Ammon's horn (tissue), 1 donor: ENCODE measurements at places on chromosomes 4 and X.

DNA sequence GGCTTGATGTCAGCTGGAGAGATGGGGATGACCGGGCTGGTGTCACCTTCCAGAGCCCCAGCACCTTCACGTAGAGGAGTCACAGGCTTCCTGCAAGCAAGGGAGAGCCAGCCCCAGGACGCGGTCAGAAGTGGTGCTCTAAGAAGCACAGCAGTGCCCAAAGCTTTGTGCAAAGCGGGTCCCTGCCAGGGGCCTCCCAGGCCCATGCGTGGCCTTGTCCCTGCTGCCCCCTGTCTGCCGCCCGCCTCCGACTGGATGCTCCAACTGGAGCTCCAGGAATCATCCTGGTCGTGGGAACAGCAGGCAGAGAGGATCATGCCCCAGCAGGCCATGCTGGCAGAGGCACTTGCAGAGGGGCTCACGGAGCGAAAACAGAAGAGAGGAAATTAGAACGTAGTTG lies 40.1 kb upstream of the LRPAP1 start:
- DNase-seq: no peak

- no peak for DNase-seq
Measured at GRCh38 chr4:7006411-7006810, 36.8 kb upstream of the TADA2B start.

GRCh38 chr4:61853041-61853440 lies 652.9 kb downstream of the ADGRL3 start:
- no peak for DNase-seq

DNA sequence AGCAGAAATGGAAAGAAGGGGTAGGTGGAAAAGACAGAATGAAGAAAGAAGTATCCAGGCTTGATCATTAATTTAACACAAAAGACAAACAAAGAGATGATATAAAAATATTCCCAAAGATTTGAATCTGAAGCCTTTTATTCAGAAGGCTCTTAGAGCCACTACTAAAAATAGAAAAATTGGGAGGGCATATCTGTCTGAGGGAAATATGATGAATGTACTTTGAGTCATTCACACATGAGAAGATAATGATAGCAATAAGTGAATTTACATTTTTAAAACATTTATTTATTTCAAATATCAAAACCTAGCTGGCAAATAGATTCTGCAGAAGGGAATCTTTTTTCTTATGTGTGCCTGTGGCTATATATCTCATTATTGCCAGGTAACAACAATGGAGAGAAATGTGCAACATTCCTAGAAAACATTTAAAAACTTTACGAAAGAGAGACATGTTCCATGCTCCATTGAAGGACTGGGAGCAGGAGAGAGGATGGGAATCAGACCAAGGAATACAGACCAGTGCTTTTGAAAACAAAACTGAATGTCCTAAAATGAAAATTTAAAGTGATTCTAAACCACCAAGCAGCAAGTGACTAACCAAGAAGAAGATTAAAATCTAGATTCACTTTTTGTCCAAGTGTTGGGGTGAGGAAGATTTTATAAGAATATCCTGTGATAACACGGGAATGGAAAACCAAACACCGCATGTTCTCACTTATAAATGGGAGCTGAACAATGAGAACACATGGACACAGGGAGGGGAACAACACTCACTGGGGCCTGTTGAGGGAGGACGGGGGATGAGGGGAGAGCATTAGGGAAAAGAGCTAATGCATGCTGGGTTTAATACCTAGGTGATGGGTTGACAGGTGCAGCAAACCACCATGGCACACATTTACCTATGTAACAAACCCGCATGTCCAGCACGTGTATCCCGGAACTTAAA lies 41.2 kb downstream of the ANXA5 start:
- DNase-seq: no peak

- DNase-seq: no peak
Measured at GRCh38 chrX:10242026-10242425, 85.3 kb downstream of the CLCN4 start.

GRCh38 chr4:8860892-8861575 lies 10.6 kb downstream of the HMX1 start:
- DNase-seq: no peak

DNA sequence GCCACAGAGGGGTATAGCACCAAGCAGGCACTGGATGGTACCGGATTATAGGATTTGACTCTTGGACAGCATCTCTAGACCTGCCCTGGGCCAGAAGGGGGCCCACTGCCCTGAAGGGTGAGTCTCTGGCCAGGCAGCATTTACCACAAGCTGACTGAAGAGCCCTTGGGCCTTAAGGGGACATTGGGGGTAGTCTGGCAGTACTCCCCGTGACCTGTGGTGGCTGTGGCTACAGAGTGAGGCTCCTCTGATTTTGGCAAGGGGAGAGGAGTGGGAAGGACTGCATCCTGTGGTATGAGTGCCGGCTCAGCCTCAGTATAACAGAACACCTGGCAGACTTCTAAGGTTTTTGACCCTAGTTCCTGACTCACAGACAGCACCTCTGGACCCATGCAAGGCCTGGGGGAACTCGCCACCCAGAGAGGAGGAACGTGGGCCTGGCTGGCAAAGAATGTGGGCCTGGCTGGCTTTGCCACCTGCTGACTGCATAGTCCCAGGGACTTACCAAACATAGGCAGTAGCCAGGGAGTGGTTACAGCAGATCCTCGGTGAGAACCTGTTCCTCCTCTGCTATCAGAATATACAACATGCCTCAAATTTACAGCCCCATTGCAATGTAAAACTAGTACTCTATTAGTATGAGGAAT lies 48.1 kb downstream of the ABCB7 start:
- no peak for DNase-seq

- no peak for DNase-seq
Measured at GRCh38 chr4:92047209-92047875, 256.4 kb upstream of the GRID2 start.

DNA sequence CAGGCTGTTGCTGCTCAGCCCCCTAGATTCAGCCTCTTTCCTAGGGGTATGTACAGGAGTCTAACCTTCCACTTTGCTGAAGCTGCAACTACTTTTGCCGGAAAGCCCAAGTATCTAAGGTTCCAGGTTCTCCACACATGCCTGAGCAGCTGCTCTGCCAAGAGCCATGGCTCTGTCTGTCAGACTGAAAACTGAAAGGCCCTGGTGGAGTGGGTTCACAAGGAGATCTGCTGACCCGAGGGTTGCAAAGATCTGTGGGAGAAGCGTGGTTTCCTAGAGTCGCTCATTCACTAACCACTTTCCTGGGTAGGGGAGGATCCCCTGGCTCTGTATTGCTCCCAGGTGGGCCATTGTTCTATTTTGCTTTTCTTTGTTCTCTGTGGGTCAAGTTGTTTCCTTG lies 6.0 kb upstream of the PNMA6F start:
- DNase-seq: no peak

DNA sequence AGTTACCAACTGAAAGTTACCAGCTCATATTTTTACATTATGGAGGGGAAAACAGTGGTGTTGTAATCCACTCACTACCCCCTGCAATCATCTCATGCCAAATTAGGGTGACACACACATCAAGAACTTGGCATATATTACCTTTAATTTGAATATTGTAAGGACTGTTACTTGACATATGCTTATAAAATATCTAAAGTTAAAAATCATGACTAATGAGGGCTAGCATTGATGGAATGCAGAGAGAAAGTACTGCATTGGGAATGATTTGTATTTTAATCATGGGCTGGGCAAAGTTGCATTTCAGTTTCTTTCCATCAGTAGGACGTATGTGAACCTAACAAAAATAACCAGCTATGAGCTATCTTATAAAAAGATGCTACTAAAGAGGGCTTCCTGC lies 517.5 kb upstream of the GRIA3 start:
- DNase-seq: no peak

DNA sequence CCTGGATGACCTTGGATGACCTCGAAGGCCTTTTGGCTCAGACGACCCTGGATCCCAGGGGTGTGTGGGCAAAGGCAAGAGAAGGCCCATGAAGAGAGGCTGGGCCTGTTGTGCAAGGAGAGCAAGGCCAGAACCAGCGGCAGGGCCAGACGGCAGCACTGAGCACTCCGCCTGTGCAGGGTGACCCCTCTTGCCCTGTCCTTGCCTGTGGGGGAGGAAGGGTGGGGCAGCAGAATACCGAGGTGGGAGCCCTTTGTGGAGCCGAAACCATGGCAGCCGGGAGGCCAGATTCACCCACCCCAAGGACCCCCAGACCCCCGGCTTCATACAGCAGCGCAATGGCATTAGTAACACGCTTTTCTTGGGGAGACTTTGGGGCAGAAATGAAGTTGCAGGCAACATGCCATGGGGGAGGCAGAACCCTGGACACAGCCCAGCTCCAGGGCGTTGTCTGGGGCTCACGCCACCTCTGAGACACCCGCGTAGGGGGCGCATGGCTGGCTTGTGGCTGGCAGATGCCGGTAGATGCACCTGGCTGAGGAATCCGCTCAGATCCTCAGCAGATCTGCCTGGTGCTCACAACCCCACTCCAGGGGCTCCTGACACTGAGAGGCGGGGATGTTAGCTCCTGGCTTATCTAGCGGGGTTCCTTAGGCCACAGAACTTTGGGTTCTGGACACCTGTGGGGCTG lies 114.5 kb downstream of the FAM53A start:
- no peak for DNase-seq

GRCh38 chr4:53050361-53050774 lies 188.3 kb downstream of the RASL11B start:
- no peak for DNase-seq

GRCh38 chrX:28585767-28586166 lies 1.5 kb upstream of the IL1RAPL1 start:
- no peak for DNase-seq

DNA sequence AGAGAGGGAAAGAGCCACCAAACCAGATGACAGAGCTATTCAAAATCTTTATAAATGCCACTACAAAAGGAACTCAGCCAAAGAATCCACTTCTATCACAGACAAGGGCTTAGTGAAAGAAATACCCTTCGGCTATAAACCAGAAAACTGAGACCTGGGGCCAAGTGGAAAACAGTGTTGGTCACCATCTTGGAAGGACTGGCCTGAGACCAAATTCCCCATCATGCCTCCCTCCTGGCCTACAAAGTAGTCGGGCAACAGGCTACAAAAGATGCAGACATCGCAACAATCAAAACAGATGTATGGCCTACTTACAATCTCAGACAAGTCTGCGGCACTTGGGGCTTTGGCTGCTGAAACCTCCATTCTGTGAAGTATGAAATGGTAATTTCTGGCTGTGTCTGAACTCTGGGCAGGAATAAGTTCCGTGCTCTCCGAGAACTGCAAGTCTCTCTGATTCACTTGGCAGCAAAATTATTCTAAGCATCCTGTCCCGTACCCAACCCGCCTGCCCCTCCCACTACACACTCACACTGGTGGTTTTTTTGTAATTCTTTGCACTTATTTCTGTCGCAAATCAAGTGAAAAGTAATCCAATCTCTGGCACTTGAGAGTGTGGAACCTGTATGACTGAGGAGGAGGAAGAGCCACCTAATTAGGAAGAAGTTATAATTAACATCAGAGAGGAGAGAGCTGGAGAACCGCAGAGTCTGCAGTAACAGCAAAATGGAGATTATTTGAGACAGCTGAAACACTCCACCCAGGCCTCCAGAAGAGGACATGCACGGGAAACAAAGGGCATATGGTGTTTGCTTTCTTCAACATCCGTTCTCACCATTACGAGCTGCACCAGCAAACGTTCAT lies 87.8 kb downstream of the SH3KBP1 start:
- DNase-seq: peak; percentile 4

DNA sequence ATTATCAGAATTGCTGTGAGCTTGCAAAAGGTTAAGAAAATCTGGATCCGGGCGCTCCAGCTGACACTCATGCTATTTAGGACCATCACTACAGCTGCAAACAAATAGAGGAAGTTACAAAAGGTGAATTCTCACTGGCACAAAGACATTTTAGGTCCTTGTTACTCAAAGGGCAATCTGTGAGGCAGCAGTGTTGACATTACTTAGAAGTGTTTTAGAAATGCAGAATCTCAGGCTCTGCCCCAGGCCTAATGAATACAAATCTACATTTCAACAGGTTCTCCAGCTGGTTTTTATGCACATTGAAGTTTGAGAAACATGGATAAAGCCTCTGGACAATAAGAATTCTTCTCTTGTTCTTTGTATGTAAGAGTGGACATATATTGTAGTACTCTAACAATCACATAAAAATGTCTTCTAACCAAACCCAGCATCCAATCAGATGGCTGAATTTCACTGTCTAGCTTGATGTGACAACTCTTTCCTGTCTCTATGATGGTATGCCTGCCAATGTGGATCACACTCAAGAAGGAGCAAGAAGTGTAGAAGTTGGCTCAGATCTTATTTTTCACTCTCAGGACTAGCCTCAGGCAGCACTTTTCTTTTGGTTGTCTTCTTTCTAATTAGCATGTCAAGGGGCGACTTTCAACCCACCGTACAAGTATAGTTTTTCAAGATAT lies 18.8 kb downstream of the SLC7A11 start:
- DNase-seq: no peak

GRCh38 chr4:45841791-45842190 lies 282.1 kb downstream of the GABRG1 start:
- DNase-seq: no peak

DNA sequence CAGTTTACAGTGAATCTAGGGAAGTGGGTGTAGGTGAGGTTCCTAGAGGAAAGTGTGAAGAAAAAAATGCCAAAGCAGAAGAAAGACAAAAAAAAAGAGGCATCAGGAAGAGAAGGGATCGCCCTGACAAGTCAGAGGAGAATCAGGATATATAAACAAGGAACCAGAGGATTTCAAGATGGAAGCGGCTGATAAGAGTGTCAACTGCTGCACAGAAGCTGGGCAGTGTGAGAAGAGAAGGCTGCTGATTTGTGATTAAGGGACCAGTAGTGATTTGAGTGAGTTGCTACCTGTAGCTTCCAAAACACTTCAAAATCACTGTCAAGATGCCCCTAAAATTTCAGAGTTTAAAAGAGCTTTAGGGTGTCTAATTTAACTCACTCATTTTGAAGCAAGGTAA lies 258.2 kb downstream of the PPP3CA start:
- DNase-seq: no peak

GRCh38 chr4:8188085-8188484 lies 11.0 kb upstream of the SH3TC1 start:
- DNase-seq: no peak

DNA sequence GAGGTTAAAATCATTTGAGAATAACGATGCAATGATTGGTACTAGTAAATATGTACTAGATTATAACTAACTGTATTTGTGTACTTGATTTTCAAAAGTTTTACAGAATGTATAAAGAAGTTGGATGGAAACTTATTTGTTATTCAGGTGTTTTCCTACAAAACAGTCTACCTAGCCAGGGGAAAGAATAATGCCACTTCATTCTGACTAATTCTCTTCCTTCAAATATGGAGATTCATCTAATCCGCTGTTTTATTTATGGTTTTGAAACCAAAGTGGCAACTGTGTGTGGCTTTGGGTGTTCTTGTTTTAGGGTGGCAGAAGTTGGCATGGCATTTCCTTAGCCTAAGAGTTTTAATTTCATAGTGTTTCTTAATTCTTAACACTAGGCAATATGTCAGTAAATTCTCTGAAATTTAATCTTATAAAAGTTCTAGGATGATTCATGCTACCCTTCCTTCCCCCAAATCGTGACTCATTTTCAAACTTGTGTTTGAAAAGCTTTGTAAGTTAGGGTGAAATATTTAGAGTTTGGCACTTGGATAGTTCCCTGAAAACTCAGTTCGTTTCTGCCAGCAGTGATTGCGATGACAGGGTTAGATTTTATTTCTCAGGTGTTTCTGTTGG lies 62.6 kb downstream of the DCLK2 start:
- no peak for DNase-seq

GRCh38 chr4:74072739-74073138 lies 26.3 kb downstream of the CXCL2 start:
- no peak for DNase-seq
